Fibroblast of skin of left biceps (primary cell): ENCODE measurements at places on chromosomes 16 and 17.

DNA sequence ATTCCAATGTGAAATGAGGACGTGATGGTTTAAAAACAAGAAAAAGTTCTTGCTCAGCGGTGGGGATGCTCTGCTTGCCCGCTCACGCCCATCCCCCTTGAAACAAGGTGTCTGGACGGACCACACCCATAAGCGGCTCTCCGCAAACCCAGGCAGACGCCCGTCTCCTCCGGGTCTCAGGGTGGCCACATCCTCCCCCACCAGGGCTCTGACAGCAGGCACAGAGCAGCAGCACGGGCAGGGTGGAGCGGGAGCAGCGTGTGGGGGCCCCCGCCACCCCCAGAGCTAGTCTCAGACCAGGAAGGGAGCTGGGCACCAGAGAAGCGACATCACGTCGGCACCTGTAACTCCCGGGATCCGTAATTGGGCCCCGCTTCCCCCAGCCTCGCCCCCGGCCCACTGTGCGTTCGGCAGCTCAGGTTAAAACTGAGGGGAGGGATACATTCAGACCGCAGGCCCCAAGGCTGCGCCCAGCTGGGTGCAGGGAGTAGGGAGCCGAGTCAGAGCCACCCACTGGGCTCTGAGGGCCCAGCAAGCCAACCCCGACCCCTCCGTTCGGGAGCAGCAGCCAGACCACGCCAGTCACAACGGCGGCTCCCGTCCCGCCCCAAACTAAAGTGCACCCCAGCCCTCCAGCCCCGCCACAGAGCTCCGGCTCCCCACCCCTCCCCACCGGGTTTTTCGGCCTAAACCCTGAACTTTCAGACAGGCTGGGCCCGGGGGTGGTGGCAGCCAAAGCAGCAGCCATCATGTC, 22.0 kb downstream of the CLUH start:
- no peak for DNase-seq

GRCh38 chr17:8072729-8073461, 14.6 kb downstream of the ALOX12B start:
- DNase-seq, result no peak

DNA sequence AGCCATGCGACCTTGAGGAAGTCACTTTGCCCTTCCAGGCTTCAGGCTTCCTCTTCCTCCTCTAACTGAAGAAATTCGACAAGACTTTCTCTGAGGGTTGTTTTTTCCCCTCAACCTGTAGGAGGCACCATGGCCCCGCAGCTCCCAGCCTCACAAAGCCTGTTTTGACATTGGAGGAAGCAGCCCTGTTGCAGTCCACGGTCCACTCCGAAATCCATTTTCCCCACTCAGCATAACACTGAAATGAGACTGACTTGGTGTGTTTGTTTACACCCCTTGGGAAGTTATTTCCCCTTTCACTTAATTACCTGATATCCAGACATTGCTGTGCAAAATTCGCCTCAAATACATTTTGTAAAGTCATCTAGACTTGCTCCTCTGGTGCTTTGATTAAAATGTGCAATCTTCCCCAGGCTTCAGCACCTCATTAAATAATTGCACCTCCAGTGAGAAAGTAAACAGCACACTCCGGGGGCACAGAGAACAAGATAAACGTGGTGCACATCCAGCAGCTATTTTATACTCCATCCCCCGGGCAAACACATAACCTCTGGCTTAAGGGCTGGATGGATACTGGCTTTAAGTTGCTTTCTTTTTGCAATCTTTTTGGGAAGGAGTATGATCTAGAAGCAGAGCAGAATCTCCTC, 41.4 kb upstream of the PIRT start:
- no peak for DNase-seq

GRCh38 chr16:4839942-4840341, 7.1 kb downstream of the GLYR1 start:
- DNase-seq, result no peak

DNA sequence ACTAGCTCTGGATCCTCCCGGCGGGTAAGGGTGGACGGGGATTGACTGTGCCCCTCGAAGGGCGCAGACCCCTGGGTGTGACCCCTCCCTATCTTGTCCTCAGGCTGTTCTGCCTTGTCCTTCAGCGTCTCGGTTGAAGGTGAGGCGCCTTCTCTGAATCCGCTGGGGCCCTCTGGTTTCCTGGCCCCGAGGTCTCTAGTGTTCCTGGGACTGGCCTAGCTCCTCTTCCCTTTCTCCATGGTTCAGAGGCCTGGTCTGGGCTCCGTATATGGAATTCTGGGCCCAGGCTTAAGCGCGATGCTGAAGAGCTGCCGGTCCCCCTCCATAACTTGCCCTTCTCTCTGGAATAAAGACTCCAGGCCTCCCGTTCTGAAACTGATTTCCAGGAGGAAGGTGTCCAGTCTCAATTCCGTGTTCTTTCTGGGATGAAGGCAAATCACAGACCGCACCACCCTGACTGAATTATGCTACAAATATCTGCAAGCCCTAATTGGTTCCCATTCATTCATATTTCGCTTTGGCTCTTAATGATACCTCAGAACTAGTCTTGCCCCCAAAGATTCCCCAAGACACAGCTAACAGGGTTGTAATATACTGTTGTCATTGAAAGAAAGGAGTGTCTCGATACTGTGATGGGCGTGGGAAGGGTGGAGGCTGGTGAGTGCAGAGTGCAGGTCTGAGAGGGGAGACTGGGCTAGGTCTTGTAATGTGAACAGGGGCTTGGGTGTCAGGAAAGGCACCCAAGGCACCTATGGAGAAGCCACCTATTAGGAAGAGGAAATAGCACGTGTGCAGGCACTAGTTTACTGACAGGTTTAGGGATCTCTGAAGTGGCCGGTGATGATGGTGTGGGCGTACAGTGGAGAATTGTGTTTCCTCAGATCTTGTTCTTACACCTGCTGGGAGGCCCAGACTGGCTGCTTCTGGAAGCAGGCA, 851 bp downstream of the EDC4 start:
- DNase-seq, result no peak

GRCh38 chr16:67975321-67976105, 4.8 kb downstream of the DPEP3 start:
- DNase-seq, result no peak

DNA sequence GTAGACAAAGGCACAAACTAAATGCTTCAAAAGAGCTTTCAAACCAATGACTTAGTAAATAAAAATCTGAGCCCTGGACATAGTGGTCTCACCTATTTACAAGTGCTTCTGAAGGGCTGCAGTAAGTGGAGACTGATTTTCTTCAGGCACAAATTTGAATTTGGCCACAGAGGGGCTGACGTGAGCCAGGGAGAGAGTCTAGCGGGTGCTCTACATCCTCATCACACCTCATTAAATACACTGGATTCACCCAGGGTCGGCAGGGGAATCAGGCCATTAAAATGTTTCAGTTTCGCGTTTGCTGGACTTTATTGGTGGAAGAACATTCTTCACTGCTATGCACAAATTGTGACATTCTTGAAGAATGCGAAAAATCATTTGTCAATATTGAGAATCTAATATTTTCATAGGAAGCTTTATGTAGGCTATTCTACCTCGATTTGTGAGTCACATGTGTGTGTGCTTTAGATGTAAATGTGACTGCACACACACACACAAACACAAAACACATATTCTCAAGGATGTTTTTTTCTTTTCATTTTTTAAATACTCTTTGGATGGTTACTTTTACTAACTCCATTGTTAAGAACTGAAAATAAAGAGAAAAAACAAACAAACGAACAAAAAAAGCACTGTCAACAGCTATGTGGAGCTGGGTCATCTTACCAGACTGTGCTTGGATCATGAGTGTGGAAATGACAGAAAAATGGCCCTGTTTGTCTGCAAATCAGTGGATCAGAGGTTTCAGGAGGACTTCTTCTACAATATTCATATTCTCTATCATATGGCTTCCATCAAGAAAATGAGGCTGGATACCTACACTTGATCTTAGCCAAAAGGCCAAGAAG, 58.9 kb downstream of the CDH11 start:
- no peak for DNase-seq

DNA sequence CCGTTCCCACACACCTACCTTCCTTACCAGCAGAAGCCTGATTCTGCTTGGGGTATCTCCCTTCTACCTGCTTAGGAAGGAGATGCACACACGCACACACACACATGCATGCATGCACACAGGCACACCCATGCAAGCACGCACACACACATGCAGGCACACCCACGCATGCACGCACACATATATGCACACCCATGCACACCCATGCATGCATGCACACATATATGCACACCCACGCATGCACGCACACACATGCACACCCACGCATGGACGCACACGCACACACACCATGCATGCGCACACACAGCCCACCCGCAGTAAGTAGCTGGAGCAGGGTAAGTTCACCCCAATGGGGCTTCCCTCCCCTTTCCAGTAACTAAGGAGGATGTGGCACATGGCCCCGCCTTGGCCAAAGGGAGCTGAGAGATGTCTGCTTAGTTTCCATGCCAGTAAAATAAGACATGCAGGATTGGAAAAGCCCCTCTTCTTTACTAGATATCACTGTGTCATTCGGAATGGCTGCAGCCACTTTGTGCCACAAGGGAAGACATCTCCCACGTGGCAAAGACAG, 33.7 kb downstream of the ADCY9 start:
- DNase-seq, result no peak

- no peak for DNase-seq
These were observed 132.3 kb downstream of the PCTP start for GRCh38 chr17:55883149-55883548.

DNA sequence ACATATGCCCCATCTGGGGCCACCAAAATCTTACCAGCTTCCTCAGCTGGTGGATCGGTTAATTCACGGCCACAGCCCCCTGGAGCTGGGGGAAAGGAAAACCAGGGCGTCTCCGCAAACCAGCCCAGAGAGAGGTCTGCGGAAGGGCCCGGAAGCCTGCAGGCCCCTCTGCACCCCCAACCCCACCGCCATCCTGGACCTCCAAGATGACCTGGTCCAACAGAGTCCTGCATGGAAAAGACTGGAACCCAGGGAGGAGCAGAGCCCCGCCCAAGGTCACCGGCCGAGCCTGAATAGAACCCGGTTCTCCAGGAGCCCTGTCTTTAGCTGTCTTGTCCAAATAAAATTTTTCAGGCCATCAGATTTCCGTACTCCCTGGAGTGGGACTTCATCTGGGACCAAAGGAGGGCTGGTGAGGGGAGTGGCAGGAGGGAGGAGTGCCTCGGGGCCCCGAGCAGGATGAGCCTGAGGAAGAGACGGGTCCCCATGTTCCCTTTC, 37.4 kb upstream of the NDRG4 start:
- DNase-seq, result no peak

DNA sequence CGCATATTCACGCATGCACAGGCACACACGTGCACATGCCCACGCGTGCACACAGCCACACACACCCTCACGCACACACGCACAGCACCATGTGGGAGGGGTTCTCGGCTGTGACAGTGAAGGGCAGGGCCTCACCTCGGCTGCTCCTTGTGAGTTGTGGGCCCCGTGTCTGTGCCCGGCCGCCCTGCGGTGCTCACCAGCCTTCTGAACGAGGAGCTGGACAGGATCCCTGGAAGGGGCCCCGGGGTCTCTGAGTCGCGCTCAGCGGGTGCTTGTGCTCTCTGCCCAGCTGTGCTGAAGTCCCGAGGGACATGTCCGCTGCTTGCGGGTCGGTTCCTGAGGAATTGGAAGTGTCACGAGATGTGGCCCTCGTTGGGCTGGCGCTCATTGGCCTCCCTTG, 16.1 kb downstream of the TSC2 start:
- DNase-seq, result no peak

DNA sequence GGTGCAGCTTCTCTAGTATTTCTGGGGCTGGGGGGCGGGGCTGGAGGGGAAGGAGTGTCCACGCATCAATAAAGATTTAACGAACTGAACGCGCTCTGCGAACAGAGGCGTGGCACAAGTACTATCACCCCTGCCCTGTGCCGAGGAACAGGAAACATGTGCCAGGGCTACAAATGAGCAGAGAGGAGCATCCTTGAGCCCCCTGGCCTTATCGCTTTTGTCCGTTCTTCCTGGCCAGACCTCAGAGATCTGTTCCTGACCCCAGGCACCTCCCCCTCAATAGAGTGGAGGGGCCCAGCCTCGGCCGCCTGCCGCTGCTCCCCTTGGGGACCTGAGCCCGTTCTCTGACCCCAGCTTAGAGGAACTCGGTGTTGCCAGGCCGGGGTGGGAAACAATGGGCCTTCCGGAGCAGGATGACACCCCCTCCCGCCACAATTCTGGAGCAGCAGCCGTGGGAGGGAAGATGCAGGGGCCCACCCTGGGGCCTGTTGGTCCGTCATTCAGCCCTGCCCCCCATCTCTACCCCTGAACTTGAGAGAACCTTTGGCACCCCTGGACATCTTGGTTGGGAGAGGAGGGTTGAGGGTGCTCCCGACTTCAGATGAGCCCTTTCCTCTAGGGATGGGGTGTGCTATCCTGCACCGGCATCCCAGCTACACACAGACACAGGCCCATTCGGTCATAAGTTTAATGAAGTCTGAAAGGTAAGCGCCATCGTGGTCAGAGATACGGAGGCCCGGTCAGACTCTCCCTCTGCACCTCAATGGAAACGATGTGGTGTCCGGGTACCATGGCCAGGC, 1.1 kb downstream of the NAA38 start:
- no peak for DNase-seq

DNA sequence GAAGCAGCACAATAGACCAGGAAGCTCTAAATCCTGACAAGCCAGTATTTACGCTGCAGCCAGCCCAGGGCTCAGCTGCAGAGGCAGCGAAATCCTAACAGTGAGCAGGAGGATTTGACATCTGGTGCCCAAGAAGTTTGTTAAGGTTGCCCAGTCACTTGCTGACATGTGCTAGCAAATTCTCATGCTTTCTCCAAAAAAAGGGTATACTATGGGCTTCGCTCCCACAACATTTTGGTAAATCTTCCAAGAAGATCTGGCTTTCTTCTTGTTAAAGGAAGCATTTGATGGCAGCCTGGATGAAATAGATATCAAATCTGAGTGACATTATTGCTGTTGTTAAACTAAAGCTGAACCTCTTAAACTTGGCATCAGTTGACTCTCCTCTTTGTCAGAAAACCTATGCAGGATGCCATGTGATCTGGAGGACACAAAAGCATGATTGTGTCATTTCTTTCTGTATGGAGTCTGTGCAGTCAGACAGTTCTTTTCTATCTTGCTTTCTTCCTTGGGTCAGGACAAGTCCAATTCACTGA, 949.7 kb upstream of the RBFOX1 start:
- DNase-seq, result no peak

GRCh38 chr16:74568961-74569631, 37.8 kb downstream of the GLG1 start:
- DNase-seq, result no peak

GRCh38 chr16:56161658-56162057, 29.6 kb upstream of the GNAO1 start:
- no peak for DNase-seq
